ENCODE measurements at places on chromosomes 5 and 9.

- no peak for DNase-seq
These were observed 87.3 kb upstream of the PCSK1 start for GRCh38 chr5:96520345-96520744.

DNA sequence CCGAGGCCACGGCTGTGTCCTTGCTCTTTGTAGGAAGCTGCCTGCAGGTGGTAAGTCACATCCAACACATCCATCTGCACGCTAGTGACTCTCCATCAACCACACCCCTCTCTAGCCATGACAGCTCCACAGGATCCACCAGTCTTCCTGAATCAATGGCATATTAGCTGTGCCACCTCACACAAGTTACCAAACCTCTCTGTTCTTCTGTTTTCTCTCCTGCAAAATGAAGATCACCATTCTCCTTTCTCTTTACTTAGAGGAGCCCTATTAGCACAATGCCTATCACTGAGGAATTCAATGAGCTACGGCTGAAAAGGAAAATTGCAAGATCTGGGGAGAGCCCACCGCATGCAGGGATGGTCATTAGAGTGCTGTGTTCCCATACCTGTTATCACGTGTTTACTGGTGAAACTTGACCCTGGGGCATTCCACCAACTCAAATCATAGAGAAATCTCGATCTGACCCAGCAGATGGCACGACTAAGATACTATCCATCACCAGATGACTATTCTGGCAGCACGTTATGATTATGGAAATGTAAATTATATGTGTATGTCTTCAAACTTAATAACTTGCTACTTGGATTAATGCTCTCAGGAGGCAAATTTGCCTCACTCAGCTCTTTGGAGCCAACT is 20.9 kb downstream of the WHRN start:
- DNase-seq = no peak

DNA sequence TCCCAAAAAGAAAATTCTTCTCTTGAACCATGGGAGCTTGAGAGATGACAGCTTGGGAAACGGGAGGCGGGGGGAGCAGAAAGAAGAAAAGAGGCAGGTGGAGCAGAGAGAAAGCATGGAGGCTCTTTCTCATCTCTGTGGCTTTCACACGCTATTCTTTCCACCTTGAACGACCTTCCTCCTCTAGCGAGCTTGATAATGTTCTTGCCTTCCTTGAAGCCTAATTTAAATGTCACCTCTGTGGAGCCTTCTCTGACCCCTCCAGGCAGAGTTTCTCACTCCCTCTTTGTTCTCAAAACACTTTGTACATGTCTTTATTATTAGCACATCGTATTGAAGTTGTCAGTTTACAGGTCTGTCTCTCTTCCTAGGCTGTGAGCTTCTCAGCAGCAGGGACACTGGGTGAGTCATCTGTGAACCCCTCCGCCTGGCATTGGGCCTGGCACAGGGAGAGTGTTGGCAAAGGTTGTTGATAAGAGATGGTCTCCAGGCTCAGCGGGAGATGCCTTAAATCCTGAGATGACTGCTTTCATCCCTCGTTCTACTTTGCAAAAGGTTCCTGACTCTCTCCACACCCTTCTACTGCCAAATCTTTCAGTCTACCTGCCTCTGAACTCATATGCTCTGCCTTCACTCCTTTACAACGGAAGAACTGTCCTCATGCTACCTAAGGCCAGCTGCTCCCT is 14.1 kb upstream of the STRBP start:
- DNase-seq = no peak

DNA sequence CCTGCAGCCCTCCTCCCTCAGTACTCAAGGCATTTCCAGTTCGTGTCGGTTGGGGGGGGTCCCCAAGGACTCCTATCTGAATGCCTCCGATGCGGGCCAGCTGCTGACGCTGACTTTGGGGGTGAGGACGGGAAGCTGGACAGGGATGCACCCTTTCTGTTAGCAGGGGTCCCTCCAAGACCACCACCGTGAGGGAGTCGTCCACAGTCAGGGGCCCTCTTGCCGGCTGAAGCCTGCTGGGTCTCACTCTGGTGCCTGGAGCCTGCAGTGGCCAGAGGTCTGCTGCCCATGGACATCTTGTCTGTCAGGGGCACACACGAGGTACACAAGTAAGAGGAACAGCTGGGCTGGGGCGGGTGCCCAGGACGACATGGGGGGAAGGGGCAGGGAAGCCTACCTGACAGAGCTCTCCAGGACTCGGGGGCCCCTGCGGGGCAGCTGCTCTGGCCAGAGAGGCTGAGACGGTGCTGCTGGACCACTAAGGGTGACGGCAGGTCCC is 9.1 kb upstream of the ZDHHC11 start:
- no peak for DNase-seq

DNA sequence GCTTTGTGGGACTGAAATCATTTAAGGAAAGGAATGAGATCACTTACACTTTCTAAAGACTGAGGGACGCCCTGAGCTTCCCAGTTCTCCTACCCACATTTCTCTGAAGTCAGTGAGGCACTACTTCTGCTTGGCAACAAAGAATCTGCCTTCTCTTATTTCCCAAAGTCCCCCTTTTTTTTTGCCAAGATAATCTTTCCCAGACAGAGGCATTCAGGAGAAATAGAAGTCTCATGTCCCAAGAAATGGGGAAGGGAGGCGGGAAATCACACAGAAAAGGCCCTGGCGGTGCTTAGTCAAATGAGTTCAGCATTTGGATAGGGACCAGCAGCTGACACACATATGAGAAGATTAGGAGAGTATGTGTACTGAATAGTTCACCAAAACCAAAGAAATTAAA is 159.7 kb downstream of the MUSK start:
- DNase-seq = no peak

DNA sequence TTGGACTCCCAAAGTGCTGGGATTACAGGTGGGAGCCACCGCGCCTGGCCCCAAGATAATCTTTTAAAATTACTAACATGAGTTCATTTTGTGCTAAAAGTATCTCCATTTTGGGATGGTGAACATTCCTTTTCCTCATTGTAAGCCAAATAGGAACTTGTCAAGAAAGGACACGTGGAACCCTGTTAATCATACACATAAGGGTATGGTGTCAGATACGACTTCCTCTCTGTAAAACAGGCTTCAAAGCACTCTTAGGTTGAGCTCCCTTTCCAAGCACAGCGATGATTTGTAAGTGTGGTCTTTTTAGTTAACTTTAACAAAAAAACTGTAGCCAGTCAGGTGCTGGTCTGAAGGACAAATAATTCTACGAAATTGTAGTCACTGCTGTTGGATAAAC is 132.7 kb downstream of the UNC13B start:
- DNase-seq = no peak

DNA sequence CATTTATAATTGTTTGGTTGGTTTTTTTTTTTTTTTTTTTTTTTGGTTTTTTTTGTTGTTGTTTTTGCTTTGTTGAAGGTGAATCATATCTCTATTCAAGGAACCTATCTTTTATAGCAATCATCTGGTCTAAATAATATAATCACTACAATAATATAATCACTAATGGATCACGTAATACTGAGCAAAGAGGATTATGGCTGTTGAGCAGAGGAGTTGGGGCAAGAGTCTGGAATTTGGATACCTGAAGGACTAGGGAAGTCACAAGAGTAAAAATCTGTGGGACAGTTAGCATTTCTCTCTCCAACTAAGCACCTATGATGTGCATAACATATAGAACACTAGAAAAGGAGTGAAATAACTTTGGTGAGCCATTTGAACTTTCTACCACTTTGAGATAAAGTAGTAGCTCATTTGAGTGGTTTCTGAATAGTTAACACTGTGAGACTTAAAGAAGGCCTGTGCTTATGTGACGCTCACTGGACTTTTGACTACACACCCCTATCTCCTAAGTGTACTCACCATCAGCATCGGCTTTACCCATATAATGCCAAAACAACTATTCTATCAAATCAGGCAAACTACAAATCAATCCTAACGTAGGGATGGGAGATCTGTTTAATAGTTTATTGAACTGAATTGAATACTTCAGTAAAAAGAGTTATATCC is 564.9 kb upstream of the TUSC1 start:
- DNase-seq = no peak

DNA sequence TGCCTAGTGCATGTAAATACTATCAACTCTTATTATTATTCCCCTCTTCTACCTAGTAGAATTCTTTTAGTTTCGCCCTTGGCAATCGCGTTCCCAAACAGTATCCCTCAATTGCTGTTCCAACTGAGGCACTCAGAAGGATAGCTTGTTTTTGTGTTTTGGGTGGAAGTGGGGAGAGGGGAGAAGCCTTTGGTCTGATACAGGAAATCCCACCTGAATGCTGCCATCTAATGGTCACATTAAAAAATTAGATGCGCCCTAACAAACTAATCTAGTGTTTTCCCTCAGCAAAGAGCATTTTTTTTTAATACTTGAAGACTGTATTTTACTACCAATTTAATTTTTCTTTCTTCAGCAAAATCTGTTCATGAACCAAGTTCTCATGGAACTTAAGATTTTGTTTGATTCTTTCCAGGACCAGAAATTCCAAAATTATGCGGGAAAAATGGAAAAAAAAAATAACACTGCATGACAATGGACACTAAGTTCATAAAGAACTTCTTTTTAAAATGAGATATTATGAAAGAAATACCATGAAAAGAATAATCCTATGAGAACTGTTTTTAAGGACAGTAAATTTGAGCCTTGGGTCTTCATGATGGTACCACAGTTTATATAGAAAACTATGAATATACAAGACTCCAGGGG is 22.2 kb upstream of the GLDC start:
- DNase-seq = no peak

GRCh38 chr5:41403846-41404245 is 106.6 kb downstream of the PLCXD3 start:
- no peak for DNase-seq

GRCh38 chr5:149185067-149185466 is 43.8 kb downstream of the ABLIM3 start:
- no peak for DNase-seq

DNA sequence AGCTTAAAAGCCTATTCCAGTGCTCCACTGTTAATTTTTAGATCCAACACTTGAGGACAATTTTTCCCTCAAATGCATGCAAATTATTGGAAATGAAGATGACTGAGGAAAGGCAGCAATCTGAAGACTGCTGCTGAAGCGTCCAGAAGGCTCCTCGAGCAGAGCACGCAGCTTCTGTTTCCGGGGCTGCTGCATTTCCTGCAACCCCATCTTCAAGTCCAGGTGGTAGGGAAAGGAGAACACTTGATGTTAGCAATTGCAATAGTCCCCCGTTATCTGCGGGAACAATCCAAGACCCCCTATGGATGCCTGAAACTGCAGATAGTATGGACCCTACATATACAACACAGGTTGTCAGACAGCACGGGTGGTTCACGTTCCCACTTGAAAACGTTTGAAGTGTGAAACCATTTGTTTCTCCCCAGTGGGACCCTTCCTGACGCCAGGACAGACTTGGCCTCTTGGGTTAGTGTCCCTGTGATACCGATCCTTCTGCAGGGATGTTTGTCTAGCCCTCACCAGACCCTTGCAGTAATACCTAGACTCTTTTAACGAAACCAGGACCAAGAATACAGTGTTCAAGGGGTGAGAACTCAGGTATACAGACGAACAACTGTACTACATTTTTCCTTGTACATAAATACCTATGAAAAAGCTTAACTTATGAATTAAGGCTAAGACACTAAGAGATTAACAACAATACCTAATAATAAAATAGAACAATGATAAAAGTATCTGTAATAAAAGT is 152.3 kb downstream of the HSD17B3 start:
- DNase-seq = no peak

DNA sequence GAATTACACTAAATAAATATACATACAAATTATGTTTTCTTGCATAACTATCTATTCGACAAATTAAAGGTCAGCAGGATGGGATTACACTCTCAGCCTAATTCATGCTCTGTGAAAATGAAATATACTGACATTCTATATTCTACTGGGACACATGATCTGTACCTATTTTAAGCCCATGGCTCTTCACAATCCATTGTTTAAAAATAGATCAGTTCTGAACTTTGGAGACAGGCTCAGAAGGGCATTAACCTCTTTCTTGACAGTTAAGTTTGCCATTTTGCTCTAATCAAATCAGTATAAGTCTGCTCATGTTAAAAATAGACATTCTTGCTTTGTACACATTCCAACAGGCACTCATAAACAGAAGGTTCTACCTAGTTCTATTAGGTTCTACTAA is 361.2 kb downstream of the HCN1 start:
- no peak for DNase-seq

DNA sequence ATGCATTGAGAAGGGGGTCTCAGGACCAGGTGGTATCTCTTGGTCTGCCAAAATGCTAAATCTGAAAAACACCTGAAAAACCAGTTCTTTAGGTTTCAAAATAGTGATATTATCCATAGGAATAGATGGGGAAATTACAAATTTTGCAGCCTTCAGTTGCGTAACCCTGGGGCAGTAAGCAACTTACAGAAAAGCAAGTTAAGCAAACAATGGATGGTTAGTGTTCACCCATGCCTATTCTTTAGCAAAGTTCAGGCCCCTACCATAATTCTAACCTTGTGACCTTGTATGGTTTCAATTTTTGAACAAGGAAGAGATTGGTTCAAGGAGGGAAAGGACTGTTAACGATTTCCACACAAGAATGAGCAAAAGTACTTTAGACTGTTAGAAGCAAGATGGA is 24.5 kb downstream of the GLRX start:
- no peak for DNase-seq

GRCh38 chr5:148825716-148826052 is 727 bp upstream of the ADRB2 start:
- DNase-seq = no peak

GRCh38 chr5:161295721-161296250 is 250.7 kb downstream of the GABRB2 start:
- DNase-seq = no peak

- DNase-seq = no peak
These were observed 186.8 kb downstream of the SEMA5A start for GRCh38 chr5:9358961-9359685.

GRCh38 chr9:20355022-20355421 is 267.3 kb downstream of the MLLT3 start:
- DNase-seq = no peak

GRCh38 chr5:151081431-151082281 is 822 bp upstream of the TNIP1 start:
- DNase-seq = no peak

DNA sequence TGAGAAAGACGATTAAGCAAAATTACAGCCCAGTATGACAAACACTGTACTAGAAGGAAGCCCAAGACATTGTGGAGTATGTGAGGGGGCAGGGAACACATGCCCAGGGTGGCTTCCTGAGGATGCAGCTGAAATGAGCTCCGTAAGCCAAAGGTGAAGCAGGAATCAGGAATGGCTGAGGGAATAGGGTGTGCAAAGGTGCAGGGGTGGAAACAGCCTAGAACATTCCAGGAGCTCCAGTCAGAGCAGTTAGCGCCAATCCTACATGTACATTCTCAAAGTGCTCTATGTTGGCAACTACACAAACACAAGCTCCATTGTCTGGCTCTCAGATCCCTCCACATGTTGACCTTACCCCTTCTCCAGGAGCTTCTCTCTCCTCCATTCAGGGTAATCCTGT is 257.9 kb downstream of the MAN2A1 start:
- DNase-seq = no peak

- no peak for DNase-seq
These were observed 6.9 kb downstream of the RHOBTB3 start for GRCh38 chr5:95738072-95738471.

- no peak for DNase-seq
These were observed 204.8 kb upstream of the RASEF start for GRCh38 chr9:83267741-83268140.

Data from Panc1 (cell line).